ENCODE measurements at places on chromosomes 2 and 18.

GRCh38 chr2:128264881-128265607, 53.6 kb downstream of the HS6ST1 start:
- DNase-seq, result no peak

- no peak for DNase-seq
These were observed 11.6 kb upstream of the HNMT start for GRCh38 chr2:137952586-137953129.

GRCh38 chr2:172052000-172052983, 33.0 kb upstream of the DLX1 start:
- DNase-seq, result no peak

DNA sequence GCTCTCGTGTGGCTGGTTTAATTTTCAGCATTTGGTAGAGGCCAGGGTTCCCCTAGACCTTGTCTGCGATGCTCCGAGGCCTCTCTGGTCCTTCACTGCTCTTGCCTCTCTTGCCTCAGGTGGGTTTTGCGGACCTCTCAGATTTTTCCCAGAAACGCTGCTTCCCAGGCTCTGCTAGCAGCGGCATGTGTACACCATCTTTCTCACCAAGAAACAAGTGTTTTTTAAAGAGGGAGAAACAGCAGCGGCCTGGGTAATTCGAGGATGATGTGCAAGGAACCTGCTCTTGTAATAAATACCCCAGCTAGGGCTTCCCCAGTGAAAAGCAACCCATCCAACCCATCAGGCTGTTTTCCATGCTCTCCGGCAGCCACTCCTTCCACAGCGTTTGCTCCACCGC, 33.5 kb upstream of the COL6A3 start:
- no peak for DNase-seq

DNA sequence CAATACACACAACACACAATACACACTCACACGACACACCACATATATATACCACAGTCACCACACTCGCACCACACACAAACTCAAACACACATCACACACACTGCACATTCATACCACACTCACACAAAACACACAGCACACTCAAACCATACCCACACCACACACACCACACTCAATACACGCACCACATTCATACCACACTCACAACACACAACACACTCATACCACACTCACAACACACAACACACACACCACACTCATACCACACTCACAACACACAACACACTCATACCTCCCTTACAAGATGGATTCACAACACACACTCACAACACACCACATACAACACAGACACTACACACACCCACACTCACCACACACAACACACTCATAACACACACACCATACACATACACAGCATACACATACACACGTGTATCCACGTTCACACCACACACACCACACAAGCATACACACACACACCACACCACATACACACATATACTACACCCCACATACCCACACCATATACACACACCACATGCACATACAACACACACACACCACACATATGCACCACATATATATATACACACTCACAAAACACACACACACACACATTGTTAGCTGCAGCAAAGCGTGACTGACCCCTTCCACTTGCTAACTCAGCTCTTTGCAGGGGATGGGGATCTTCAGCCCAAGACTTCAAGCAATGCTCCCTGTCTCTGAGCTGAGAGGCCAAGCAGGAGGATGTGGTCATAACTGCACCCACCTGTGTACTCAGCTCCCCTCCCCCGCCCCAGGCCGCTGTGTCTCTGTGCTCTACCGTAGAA, 59.0 kb downstream of the SDC1 start:
- no peak for DNase-seq

GRCh38 chr2:167929484-167929883, 317.9 kb downstream of the STK39 start:
- DNase-seq, result no peak

DNA sequence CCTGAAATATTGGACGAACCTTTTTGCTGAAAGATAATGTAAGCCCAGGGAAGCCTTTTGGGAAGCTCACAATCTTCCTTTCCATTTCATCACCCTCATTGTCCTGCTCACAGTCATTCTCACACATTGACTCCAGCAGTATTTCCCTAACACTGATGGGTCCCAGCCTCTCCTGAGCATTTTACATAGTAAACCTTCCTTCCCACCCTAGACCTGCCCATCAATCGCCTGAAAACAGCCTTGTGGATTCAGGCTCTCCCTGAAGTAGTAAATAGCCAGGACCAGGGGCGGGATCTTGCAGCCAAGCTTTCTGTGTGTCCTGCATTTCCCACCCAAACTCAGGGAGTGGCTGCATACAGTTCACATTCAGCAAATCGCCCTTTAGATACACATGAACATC, 149.9 kb downstream of the CYRIA start:
- DNase-seq, result no peak

- DNase-seq, result no peak
These were observed 20.2 kb downstream of the CHRNA1 start for GRCh38 chr2:174744111-174744510.

GRCh38 chr18:31206787-31207381, 44.2 kb upstream of the DSC1 start:
- DNase-seq, result peak; percentile 11

- no peak for DNase-seq
These were observed 48.1 kb downstream of the WDR33 start for GRCh38 chr2:127762846-127763245.

- DNase-seq, result no peak
These were observed 16.7 kb upstream of the LYPD6B start for GRCh38 chr2:149021761-149022160.

DNA sequence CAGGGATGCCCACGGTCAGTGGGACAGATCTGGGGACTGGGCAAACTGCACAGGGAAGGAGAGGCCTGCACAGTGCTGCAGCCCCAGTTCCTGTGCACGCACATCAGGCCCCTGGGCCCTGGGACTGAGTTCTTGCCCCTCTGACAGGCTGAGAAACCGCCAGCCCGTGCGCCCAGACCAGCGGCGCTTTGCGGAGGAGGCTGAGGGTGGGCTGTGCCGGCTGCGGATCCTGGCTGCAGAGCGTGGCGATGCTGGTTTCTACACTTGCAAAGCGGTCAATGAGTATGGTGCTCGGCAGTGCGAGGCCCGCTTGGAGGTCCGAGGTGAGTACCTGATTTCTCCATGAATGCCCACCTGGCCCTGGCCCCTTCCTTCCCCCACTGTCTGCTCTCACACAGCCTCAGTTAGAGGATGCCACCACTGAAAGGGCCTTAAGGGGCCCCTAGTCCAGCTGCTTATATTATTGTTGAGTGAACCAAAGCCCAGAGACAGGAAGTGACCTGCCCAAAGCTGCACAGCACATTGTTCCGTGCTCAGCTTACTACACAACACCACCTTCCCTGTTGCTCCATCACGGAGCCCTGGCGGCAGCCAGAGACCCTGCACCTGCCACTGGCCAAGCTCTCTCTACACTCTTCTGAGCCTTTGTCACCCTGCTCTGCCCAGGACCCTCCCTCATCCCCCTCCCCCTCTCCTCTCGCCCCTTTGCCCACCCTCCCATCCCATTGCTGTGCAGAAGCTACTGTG, 29.8 kb downstream of the SPEG start:
- no peak for DNase-seq

- DNase-seq, result no peak
These were observed 84.8 kb downstream of the VRK2 start for GRCh38 chr2:58131191-58132011.

DNA sequence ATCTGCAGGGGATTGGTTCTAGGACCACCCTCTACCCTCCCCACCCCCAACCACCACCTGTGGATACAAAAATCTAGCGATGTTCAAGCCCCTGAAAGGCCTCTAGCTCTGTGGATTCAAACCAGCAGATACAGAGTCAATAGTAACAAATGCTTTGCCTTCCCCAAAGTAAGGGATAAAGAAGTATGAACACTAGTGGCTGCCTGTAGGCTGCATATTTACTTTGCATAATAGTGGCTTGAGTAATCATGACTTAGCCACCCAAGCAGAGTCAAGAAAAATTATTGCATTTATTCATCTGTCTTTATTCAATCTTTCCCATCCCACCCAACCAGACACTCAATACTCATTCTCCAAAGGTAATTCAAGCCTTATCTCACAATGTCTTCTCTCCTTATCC, 43.8 kb downstream of the SOCS6 start:
- no peak for DNase-seq

GRCh38 chr18:36158266-36158867, 28.7 kb downstream of the ELP2 start:
- DNase-seq, result no peak

GRCh38 chr2:33577668-33578067, 21.4 kb downstream of the FAM98A start:
- no peak for DNase-seq

- no peak for DNase-seq
These were observed 78.9 kb upstream of the TXNDC2 start for GRCh38 chr18:9806905-9807304.

DNA sequence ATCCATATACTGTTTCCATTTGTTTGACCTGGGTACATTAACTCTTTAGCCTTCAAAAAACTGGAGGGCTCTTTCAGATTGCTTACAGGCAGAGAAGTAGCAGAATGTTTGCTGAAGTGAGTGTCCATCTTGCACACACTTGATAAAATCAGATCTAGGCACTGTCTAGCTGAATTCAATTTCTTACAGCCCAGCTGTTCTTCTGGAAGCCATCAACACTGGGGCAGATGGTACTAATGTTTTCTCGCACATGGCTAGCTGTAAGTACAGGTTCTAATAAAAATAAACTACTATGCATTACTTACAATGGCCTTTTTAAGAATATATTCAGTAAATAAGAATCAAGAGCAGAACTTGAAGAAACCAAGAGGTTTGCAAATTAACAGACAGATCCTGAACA, 175.9 kb downstream of the NBAS start:
- DNase-seq, result no peak

DNA sequence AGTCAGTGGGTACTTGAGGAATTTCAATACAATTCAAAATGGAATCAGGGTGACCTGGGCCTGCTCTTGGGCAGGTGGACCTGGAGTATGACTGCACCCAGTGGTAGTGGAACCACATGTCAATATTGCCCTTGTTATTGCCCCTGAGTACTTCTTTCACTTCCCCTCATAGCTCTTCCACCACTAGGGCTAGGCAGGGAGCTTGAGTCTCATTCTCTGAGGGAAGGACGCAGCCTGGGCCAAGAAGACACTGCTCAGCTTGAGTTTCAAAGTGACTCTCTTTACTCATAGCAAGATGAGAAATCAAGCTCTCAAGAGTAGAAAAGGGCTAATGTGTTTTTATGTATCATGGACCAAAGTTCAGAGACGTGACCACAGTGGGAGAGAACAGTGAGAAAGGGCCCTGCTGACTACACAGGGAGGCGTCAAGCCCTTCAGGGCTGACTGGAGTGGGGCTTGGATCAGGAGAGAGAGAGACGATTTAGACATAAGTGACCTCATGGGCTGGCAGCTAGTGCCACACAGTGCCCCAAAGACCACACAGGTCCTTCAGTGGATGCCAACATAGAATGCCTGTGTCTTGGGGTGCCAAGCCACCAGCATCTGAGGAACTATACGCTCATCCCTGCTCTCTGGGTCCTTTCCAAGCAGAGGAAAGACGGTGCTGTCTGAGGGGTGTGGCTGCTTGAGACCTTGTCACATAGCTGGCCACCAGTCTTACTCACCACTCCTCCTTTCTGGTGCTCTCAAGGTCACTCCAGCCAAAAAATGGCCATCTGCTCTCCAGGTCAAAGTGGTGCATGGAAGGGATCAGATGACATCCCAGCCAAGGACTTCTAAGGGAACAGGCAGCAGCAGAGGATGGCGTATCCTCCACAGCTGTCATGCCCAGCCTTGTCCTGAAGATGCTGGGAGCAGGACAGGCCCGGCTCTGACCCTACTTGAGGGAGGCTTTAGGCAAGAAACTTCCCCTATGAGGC, 13.0 kb downstream of the PTMA start:
- no peak for DNase-seq

DNA sequence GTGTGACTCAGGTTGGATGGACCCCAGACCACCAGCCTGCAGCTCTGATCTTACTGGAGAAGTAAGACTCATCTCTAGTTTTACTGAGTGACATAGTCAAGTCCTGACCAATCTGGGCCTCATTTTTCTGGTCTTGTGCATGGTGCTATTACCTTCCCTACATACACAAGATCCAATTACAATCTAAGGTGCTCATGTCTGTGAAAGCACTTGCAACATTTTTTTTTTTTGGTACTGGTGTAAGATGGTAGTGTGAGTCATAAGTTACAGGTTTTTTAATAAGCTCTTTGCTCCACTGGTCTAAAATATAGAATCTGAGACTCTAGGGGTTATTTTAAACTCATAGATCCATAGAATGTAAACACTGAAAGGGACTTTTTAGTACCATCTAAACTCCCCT, 117.3 kb upstream of the EFEMP1 start:
- DNase-seq, result no peak

GRCh38 chr2:60071490-60071831, 482.0 kb downstream of the BCL11A start:
- DNase-seq, result no peak

GRCh38 chr2:114727012-114727411, 284.6 kb downstream of the DPP10 start:
- DNase-seq, result no peak

GRCh38 chr2:72926368-72926767, 9.0 kb downstream of the EMX1 start:
- DNase-seq, result no peak

- no peak for DNase-seq
These were observed 291.2 kb upstream of the HNMT start for GRCh38 chr2:137672989-137673552.

DNA sequence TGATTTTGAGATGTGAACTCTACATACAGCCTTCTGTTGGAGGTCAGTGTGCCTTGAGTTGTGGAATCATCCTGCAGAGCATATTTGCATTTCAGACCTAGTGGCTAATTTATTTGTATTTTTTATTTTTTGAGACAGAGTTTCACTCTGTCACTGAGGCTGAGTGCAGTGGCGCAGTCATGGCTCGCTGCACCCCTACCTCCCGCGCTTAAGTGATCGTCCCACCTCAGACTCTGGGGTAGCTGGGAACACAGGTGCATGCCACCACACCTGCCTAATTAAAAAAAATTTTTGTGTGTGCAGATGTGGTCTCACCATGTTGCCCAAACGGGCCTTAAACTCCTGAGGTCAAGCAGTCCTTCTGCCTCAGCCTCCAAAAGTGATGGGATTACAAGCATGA, 104.4 kb downstream of the ASXL3 start:
- DNase-seq, result no peak

Data from thoracic aorta (tissue), 2 donors.